ENCODE measurements at places on chromosomes 1 and 21. TPM values are rescaled to one million over a fixed set of nuclear protein-coding genes. Genes with fewer than 3 reads are reported as not detected.

Gene CLDN17
- total RNA-seq: not detected

Gene CYP2J2
- total RNA-seq: 8.3 TPM

DNA sequence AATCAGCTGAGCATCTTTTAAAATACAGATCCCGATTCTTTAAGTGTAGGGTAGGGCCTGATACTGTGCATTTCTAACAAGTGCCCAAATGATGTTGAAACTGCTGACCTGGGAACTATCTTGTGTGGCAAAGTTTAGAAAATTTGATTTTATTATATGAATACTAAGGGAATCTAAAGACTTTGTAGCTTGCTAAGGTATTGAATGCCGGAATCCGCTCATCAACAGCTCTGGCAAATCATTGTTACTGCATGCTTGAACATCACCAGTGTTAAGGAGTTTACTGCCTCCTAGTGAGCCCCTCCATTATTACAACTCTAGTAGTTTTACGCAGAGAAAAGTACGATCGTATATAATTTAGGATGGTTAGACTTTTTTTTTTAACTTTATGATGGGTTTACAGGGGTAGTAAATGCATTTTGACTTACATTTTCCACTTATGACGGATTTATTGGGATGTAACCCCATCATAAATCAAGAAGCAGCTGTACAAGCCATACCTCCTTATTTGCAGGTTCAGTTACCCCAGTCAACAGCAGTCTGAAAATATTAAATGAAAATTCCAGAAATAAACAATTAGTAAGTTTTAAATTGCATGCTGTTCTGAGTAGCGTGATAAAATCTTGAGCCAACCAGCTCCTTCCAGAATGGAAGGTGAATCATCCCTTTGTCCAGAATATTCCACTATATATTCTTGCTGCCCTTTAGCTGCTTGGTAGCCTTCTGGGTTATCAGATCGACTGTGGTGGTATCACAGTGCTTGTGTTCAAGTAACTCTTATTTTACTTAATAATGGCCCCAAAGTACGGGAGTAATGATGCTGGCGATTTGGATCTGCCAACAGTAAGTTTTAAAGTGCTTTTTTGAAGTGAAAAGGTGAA lies 892 bp downstream of the TYW3 start:
- DNase-seq: no peak

DNA sequence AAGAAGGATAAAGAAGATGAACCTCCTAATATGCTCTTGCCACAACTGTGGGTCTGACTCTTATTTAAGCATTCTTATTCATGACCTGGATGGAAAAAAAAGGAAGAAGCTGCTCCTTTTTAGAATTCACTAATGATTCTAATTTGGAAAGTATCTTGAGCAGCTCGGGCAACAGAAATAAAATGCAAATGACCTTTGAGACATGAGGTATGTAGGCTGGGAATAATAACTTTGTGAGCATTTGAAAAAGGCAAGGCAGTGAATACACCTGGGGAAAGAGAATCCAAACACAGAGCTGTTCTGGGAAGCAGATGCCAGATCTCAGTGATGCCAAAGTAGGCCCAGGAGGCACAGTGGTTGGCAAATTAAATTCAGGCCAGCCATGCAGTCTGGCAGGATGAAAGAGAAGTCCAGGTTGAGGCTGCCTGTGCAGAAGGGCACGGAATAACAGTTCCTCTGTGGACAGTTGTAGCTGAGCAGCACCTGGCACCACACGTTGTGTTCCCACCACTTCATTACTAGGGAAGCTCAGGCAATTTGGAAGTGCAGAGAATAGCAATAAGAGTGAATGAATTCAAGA lies 320.8 kb upstream of the ST6GALNAC5 start:
- peak; percentile 17 for DNase-seq

GRCh38 chr1:154567386-154568156 lies at the start of gene CHRNB2:
Gene CHRNB2 (plus strand): TSS chr1:154567778. CDS start chr1:154568045, 267 bp downstream.
- peak; percentile 67 for DNase-seq

DNA sequence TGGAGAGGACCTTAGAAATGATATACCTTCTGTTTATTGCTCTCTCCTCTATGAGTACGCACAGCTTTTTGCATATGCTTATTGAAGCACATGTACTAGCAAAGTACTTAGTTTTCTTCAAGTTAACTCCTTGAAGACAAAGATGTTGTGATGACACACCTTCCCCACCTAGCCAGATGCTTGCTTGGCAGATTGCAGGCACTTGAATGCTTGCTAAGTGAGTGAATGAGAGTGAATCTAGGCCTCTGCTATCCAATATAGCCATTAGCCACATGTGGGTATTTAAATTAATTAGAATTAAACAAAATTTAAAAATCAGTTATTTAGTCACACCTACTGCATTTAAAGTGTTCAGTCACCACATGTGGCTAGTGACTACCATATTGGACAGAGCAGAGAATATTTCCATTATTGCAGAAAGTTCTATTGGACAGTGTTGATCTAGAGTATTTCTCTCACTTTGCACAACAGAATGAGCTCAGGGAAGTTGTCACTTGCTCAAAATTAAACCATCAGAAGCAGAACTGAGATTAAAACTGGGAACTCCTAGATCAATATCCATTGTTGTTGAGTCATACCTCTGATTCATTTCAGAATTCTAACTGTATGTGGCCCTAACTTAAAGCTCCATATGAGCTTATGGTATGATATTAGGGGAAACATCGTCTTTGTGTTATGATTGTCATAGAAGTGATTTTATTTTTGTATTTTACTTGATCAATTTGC lies 8.6 kb upstream of the EEIG2 start:
- no peak for DNase-seq

Data from breast epithelium (tissue), 4 donors.